ENCODE measurements at places on chromosomes 12 and 14.

- DNase-seq, result no peak
These were observed 19.9 kb downstream of the SETD3 start for GRCh38 chr14:99460793-99461192.

- DNase-seq, result no peak
These were observed 51.6 kb downstream of the DERA start for GRCh38 chr12:15962760-15963159.

DNA sequence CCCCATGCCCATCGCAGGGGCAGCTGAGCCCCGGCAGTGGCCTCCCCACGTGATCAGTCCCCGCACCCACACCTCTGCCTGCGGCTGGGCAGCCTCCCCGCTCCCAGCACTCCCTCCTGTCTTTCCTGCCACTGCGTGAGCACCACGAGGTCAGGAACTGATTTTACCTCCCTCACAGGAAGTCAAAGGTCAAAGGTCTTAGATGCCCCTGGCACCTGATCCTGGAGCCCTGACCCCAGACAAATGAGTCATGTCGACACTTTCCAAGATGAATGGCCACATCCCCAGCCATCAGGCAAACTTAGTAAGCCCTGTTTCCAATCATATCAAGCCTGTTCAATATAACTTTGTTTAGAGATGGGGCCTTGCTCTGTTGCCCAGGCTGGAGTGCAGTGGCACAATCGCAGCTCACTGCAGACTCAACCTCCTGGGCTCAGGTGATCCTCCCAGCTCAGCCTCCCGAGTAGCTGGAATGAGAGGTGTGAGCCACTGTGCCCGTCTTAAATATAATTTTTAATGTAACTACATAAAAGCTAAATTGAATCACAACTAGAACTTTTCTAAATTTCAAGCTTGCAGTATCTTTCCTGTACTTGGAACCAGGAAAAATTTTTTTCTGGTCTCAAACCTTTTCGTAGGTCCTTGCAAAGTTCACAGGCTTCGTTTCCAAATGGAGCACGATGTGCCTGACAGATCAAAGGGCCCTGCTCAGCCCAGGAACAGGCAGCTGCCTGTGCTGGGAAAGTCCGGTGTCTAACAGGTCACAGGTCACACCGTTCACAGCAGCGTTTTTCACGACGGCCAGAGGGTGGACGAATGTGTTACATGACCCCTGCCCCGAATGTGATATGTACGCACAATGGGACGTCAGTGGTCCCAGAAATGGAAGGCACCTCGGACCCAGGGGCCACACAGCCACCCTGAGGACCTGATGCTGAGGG, 1.9 kb downstream of the LRCOL1 start:
- no peak for DNase-seq

DNA sequence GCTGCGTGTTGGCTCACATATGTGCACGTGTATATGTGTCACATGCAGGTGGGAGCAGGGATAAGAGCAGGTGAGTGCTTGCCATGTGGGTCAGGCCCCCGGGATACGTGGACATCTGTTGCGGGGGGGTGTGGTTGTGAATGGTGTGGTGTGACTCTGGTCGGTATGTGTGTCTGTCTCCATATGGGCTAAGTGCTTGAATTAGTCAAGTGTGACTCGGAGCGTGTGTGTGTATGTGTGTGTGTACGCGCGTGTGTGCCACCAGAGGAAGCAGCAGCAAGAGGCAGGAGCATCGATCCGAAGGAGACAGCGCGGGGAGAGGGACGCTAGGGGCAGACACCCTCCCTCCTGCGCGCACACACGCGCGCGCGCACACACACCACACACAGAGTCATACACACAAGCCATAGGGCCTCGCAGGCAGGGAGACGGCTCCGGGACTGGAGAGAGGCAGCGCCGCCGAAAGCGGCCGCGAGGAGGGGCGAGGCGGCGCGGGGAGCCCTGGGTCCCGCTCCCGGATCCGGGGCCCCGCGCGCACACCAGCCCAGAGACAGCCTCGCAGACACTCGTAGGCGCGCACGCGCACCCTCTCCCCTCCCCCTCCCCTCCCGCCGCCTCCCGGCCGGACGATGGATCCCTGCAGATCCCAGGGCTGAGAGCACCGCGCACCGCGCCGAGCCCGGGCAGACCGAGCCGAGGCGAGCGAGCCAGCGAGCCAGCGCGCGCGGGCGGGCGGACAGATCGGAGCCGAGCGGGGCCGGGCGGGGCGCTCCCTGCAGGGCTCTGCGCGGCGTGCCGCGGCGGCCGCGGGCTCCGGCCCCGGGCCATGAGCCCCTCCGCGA, at the start of gene ASIC1:
Gene ASIC1 (plus strand): TSS at position 597 of the 842 bp plus-strand sequence. CDS start 1,171 bp downstream, outside the sequence.
- peak; percentile 34 for DNase-seq

- DNase-seq, result no peak
These were observed 1.4 kb downstream of the SLC25A21 start for GRCh38 chr14:37170993-37171392.

GRCh38 chr14:88901991-88902390, 77.5 kb downstream of the TTC8 start:
- DNase-seq, result no peak

Data from stimulated activated CD4-positive, alpha-beta T cell treated with anti-CD3 and anti-CD28 coated beads, Interleukin-2, amount 100 ng/mL, for 48 hours (primary cell).